ENCODE measurements at places on chromosomes 11 and 22.

- DNase-seq: no peak
Measured at GRCh38 chr11:132427611-132428010, 1057.2 kb downstream of the NTM start.

- no peak for DNase-seq
Measured at GRCh38 chr11:93034031-93034722, 64.7 kb downstream of the MTNR1B start.

GRCh38 chr22:37147186-37147990 lies 2.3 kb downstream of the IL2RB start:
- no peak for DNase-seq

GRCh38 chr11:118878163-118878563 lies 5.5 kb upstream of the CXCR5 start:
- DNase-seq: no peak

DNA sequence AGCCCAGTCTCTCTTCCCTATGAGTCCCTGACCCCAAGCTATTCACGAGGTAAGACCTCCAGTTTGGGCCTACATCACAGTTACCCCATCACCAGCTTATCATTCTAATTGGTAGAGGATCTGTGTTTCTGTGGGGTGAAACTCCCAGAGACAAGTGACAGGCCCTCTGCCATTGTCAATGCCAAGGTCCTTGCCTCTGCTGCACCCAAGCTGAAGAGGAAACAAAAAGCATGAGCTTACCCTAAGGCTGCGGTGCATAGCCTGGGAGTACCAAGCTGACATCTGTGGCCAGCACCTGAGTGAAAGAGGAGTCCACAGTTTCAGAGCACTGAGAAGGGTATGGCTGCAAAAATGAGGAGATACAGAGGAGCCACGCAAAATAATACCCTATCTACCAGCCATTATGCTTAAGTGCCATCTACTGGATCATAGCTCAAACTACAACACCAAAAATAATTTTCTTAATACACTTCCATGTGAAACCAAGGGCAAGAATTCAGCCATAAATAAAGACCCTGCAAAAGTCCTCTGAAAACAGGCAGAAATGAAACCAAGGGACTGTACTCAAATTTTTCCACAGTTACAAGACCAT lies 62.3 kb upstream of the ANO5 start:
- no peak for DNase-seq

GRCh38 chr11:127385071-127385470 lies 384.5 kb upstream of the KIRREL3 start:
- DNase-seq: no peak

GRCh38 chr11:64095273-64095817 lies 59.6 kb downstream of the FLRT1 start:
- no peak for DNase-seq

GRCh38 chr11:68002575-68002937 lies 1.3 kb downstream of the UNC93B1 start:
- no peak for DNase-seq

GRCh38 chr11:111370270-111370901 lies 8.7 kb downstream of the POU2AF1 start:
- DNase-seq: no peak

DNA sequence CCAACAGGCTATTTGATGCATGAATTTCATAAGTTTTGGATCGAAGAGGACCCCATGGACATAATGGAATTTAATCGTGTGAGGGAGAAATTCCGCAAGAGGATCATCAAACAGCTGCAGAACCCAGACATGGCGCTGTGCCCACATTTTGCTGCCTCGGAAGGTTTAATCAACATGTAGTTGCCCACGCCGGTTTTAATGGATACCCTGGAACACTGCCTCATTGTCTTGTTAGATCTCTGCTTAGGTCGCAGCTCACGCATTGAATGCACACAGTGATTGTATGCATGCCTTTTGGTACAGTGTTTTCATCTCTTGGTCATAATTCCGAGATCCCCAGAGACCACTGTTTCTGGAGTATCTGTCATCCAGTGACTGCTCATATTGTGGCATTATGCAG lies 46.8 kb downstream of the SLN start:
- DNase-seq: no peak

DNA sequence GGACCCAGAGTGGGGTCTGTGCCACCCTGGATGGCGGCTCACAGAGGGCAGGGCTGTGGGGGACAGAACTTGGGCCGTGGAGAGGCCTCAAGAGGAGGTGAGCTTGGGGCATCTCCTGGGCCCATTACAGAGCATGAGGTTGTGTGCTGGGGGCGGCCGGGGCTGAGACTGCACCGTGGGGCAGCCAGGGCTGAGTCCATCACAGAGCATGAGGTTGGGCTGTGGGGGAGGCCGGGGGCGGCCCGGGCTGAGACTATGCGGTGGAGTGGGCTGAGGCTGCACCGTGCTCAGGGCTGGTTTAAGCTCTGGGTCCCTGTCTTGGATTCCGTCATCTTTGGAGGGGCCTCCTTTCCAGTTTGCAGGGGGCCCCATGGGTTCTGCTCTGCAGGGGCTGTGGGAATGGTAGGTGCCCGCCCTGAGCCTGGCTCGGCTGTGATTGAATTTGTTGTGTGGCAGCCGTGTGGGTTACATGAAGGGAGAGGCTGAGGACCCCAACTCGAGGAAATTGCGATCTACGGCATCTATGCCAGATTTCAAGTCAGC lies 38.1 kb upstream of the MUC5AC start:
- no peak for DNase-seq

GRCh38 chr22:38775656-38776055 lies 18.3 kb downstream of the DNAL4 start:
- no peak for DNase-seq

- DNase-seq: no peak
Measured at GRCh38 chr22:45529971-45530575, 27.4 kb downstream of the FBLN1 start.

All from nucleus accumbens (tissue), 56 donors.